ENCODE measurements at places on chromosomes 11 and 22.

DNA sequence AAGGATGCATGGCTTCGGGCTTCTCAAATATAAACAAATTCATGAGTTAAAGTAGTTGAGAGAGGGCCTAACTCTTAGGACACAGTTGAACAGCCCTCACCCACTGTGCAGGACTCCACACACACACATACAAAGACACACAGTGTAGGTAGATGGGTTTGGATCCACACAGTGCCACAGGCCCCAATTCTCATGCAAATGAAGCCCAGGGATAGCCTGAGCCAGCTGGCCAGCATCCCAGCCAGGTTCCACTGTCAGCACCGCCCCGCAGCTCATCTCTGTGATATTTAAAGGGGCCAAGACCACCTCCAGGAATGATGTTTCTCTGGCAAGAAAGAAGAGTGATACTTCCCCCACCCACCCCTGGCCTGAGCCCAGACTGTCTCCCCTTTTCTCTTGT lies 11.7 kb downstream of the SLC35C1 start:
- no peak for DNase-seq

DNA sequence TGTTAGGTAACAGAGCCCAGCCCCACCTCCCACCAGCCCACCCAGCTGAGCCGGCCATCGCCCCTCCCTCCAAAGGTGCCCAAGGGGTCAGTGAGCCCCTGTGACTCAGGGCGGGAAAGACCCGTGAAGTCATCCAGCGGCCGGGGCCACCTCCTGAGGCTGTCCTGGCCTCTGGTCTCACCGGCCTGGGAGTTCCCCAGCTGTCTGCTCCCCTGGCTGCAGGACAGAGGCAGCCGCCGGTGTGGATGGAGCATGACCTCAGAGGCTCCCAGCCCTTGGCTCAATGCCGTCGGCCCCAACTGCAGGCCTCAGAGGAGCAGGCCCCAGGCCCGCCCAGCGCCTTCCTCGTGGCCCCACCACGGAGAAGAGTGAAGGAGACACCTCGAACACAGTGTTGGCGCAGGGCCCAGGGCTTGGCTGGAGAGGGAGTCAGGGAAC lies 28.7 kb downstream of the RPL3 start:
- no peak for DNase-seq

GRCh38 chr11:12684315-12684714 lies 10.1 kb downstream of the TEAD1 start:
- no peak for DNase-seq

DNA sequence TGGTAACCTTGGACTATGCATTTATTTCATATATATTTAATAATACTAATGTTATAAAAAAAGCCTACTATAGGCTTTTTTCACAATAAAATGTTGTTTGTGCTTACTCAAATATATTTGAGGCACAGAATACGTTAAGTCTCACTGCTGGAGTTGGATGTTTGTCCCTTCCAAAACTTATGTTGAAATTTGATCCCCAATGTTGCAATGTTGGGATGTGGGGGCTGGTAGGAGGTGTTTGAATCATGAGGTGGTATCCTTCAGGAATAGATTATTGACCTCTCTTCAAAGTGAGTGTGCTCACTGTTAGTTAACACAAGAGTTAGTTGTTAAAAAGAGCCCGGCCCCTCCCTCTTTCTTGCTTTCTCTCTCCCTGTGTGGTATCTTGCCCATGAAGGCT lies 1295.9 kb downstream of the JRKL start:
- no peak for DNase-seq

DNA sequence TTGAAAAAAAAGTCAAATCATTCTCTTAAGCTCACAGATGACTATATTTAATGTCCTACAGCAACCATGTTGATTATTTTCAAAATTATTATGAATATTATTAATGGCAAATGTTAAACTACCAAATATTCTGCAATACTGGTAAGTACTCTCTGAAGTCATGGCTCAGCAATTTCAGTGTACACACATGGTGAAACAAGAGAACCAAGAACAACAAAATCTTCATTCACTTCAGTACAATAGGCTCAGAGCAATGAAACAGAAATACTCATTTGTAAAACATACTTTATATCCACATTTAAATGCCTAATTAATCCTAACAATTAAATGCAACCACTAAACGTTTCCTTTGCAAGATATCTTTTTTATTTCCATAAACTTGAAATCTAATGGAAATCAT lies 347.2 kb downstream of the TTC28 start:
- DNase-seq: no peak

DNA sequence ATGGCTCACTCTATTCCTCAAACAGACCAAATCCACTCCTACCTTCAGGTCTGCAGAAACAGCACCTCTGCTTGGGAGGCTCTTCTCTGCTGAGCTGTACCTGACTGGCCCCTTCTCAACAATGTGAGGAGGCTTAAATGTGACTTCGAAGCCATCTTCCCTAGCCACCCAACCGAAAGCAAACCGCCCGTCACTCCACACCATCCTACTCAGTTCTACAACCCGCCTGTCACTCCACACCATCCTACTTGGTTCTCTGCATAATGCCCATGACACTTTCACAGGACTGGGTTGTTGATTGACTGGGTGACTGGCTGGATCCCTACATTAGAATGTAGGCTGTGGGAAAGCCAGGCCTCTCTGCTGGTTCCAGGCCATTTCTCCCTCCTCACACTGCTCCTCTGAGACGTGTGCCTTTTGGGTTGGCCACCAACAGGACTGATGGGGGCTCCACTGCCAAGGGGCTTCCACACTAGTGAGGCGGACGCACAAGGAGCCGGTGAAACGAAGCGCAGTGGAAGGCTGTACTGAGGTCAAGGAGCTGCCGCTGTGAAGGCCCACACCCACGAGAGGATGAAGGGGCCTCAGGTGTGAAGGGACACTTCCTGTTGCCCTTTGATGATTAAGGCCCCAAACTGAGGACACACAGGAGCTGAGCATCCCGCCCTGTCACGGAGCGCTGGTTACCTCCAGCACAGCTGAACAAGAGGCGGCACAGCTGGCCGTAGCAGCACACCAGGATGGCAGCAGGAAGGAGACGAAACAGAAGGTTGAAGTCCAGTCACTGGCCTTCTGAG lies 47.5 kb upstream of the SPATA19 start:
- DNase-seq: no peak

DNA sequence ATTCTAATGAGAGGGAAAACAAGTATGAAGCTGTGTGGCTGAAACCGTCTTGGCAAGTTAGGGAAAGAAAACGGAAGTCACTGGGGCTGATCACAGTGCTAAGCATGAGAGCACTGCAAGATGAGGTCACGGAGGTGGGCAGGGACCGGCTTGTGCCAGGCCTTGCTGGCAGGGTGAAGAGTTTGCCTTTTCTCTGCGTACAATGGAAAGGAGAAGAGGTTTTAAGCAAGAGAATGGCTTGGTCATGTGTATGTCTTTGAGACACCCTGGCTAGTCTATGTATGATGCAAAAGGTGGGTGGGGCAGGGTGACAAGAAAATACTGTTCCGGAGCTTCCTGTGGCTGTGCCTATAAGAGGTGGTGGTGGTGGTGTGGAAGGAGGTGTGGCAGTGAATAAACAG lies 567.9 kb downstream of the NTM start:
- no peak for DNase-seq

GRCh38 chr11:81222491-81222890 lies 1511.2 kb downstream of the FAM181B start:
- DNase-seq: no peak

DNA sequence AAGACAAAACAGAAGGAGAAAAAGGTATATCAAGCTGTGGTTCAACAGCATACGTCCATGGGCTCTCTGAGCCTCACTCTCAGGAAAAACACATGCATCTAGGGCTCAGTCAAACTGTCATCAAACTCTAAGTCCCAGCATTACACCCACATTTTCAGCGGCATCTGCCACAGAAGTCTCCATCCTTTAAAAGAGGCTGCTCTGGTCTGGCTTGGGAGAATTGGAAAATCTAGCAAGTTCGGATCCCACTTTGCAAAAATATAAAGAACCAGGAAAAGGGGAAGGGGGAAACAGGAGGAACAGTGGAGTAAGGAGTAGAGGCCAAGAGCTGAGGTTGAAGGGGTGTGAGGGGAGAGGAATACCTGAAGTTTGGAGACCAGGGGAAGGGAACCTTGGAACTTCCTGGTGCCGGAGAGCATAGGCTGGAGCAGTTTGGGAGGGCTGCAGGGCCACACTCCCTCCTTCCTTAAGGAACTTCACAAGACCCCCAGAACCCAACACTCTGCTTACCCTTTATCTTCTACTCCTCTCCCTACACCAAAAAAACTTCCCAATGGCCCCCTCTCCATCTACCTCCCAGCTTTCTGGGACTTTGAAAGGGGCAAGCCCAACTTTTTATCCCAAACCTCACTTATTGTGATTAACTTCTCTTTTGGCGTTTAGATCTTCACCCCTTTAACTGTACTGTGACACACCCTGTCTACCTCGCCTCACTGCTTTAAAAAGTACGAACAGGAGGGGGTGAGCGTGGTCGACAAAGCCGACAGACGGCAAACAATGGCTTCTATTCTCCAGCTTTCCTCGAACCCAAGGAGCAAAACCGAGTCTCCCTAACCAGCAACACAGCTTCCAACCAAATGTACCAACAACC lies 4.0 kb downstream of the PAX6 start:
- DNase-seq: no peak

- no peak for DNase-seq
These were observed 6.7 kb downstream of the IFITM10 start for GRCh38 chr11:1743585-1744136.

DNA sequence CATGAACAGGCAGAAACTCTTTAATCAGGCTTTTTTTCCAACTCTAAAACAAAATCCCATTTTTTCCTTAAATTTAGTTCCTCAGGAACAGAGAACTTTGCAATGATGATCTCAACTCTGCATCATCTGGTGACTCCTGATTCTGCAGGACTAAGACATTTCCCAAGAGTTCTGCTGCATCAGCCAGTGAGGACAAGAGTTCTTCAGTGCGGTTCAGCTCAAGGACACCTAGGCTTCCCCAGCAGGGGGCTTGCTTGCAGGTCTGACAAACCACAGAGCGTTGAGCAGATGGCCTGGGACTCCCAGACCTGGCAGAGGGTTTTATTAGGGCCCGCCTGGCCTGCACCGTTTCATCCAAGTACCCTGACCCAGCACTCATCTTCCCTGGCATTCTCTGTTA lies 6.4 kb downstream of the CDCA5 start:
- no peak for DNase-seq

DNA sequence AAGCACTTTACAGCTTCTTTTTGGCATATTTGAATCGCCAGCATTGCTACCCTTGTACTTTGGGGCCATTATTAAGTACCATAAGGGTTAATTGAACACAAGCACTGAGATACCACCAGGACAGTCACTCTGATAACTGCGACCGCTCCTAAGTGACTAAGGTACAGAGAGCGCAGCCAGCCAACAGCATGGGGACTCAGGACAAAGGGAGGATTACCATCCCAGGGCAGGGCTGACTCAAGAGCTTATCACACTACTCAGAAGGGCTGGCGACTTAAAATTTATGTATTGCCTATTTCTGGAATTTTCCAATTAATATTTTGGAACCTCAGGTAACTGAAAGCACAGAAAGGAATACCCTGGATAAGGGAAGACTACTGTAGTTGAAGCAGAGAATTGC lies 479 bp downstream of the ZNF280A start:
- DNase-seq: no peak

- DNase-seq: no peak
These were observed 38.7 kb downstream of the IGSF9B start for GRCh38 chr11:133917921-133918607.
